ENCODE measurements at places on chromosomes 13 and 19. TPM values are rescaled to one million over a fixed set of nuclear protein-coding genes. Genes with fewer than 3 reads are reported as not detected.

Gene CGB8
- not detected for total RNA-seq

- DNase-seq = no peak
These were observed 1167.6 kb upstream of the ATXN8OS start for GRCh38 chr13:68940049-68940448.

DNA sequence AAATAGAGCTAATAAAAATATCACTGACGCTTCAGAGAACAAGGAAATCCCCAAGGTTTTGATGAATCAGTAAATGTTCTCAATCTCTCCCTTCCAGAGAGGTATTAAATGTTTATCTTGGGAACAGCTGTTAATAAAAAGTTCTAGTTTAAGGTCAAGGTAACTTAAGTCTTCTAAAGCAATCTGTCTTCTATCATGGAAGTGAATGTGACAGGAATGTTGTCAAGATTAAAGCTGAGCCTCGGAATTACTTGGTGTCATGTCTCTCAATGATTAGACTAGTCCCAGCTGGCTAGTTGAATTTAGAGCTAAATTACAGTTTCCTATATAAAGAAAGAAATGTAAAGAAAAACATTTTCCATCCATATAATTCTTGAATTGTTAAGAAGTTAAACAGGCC is 23.4 kb downstream of the ESD start:
- DNase-seq = no peak

DNA sequence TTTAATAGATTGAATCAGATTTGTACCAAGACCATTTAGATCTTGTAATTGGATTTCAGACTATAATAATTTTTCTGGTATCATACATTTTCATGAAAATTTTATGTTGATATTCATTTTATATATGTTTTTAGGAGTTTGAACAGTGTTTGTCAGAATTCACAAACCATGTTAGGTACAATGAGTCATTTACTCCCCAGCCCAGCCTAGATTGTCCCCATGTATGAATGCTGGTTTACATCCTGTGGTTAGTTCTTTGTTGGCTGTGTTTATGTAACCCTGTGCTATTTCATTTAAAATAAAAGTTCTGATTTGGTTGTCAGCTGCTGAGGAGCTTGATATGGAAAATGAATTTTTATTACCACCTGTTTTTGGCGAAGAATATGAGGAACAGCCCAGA is 96.7 kb downstream of the GJA3 start:
- no peak for DNase-seq

DNA sequence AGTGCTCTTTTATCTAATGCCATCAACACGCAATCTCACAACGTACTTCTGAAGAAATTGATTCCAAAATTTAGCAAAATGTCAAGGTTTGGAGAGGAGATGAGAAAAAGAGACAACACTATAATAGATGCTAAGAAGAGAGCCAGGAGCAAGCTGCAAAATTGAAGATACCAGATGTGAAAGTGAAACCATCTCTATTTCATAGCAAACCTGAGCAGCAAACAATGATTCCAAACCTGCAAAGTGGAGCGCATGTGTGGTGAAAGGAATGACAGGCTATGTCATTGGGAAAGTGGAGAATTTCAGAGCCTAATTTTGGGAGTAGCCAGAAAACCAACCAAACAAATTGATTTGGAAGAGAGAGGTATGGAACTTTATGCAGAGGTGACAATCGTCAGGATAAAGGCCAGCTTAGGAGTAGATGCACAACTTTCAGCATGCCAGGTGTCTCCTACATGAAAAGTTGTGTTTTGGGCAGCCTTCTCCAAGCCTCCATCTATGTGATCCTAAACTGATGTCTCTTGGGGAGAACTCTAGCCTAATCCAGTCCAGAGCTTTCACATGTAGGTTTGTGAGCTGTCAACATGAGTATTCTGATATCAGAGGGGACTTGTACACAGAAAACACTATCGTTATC is 158.4 kb upstream of the FNDC3A start:
- DNase-seq = no peak
